ENCODE measurements at places on chromosomes 7 and 10.

GRCh38 chr7:135169141-135169963 lies 1.2 kb downstream of the CYREN start:
- DNase-seq, result peak; percentile 13

DNA sequence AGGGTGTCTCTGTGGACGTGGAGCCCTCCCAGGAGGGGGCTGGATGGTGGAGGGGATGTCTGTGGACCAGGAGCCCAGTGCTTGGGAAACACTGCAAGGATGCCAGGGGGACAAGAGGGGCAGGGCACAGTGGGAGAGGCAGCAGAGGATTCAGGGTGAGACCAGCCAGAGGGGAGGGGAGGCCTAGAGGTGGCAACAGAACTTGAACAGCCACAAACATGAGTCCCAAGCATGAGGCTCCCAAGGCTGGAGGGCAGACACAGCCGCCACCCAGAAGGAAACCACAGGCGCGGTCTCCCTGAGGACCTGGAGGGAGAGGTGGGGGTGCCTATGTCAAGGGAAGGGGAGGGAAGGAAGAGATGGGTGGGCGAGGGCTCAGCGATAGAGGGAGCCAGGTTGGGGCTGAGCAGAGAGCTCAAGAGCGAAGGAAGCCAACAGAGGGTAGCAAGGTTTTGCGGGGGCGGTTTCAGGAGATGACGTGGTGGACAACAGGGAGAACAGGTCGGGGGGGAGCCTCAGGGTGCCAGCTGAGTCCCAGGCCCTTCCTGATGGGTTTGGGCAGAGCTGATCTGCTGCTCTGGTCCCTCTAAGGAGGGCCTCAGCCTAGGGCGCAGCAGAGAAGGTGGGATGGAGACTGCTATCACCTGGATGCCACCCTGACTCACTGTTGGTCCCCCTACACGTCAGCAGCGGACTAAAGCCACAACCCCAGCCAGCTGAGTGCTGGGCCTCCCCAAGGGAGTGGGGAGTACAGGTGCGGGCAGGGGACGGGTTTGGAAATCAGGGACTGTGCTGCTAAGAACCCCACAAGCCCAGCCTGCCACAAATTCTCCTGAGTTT lies 6.7 kb upstream of the PILRA start:
- DNase-seq, result peak; percentile 45

- DNase-seq, result no peak
Observed at GRCh38 chr7:27214239-27214950, 14.5 kb upstream of the HOXA13 start.

- DNase-seq, result no peak
Observed at GRCh38 chr10:99370993-99371392, 41.8 kb downstream of the CNNM1 start.

GRCh38 chr10:75108684-75109458 lies 2.6 kb upstream of the SAMD8 start:
- DNase-seq, result no peak

- no peak for DNase-seq
Observed at GRCh38 chr7:116152276-116152675, 58.1 kb upstream of the TES start.

- DNase-seq, result no peak
Observed at GRCh38 chr7:143974459-143974858, 19.8 kb downstream of the OR2F1 start.

DNA sequence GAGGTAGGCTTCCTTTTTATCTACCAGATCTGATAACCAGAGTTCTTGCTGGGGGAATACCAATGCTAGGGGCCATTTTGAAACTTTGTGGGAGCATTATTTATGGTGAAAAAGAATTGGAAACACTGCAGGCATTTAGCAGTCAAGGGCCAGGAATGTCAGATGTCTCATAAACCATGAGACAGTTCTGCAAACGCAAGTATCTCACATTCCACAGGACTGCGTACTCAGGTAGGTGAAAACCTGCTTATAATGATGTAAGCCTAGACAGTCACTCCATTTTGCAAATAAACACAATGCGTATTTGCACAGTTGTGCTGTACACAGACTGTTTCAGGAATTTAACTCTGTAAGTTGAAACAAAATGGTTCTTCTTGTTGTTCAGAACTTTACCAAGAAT lies 33.9 kb downstream of the ECHDC3 start:
- DNase-seq, result no peak

DNA sequence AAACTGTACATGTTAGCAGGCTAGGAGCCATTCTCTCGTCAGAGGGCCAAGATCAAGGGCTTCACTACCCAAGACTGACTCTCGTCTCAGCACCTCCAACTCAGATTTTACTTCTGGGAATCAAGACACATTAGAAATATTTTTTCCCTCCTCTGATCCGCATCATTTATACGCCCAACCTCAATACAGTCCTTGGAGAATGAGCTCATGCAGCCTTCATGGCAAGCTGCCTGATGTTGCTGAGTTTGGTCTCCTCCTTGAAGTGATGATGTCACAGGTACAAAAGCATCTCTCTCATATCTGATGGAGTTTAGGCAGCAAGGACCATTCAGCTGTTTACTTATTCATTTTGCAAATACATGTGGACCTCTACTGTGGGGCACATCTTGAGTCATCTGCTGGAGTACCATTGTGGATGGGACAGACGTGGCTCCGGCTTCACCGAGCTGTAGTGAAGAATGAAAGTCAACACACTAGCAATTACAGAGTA lies 114.0 kb downstream of the BMPER start:
- DNase-seq, result no peak

DNA sequence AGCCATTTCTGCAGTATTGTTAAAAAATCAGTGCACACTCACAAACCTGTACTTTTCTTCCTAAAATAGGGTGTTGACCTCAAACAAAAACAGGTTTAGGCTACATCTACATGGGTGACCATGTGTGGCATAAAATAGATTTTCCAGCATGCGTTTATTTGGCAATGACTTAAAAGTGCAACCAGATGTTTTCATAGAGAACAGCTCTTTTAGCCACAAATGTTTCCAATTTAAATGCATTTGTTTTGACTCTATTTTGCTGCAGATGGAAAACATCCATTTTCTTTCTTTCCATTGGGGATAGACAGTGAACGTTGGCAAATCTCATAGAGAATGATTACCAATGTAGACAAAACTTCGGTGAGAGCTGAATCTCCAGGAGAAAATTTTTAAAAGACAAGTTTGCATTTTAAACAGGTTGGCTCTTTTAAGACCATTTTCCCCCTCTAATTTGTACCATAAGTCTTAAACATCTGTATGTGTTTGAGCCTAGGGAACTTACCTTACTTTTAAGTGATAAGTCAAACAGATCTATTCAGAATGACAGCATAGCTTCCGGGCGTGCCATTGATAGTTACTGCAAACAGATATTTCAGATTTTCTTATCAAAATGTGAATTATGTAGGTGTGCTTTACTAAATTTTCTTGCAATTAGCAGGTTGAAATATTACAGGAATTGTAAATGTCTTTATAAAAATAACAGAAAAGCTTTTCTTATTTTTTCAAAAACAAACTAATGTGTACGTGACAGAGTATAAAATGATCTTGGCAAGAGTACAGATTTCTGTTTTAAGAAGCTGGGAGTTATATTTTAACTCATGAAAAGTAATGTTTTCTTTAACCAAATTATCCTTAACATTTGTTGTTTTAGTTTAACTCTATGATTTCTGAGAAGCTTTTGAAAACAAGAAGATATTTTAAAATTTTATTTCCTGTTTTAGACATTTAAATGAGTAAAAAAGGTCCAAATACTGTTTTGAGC lies 144.9 kb downstream of the HGF start:
- DNase-seq, result no peak

- no peak for DNase-seq
Observed at GRCh38 chr10:48901319-48901718, 38.3 kb downstream of the LRRC18 start.

- no peak for DNase-seq
Observed at GRCh38 chr7:151143261-151144015, 24.1 kb downstream of the GBX1 start.

- no peak for DNase-seq
Observed at GRCh38 chr7:41837916-41838315, 135.0 kb upstream of the INHBA start.

DNA sequence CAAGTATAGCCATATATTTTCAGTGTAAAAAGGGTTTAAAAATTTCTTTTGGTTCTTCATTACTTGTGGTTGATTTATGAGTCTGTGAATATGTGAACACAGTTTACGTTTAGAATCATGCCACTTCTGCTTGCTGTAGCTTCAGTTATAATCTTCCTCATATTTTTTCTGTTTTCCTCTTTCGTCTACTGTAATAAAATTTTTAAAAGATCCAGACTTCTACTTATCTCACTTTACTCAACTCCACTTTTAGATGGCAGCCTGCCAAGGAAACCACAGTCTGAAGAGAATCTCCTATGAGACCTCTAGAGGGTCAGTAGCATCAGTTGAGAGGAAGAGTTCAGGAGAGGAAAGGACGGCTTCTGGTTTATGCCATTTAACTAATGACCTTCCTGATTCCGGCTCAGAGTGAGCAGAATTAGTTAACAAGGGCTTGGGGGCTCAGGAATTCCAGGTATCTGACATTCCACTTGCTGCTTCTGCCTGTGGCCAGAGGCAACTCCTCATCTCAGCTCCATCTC lies 21.4 kb downstream of the CREB5 start:
- DNase-seq, result no peak

- DNase-seq, result peak; percentile 97
Observed at GRCh38 chr7:151226875-151227782, at the start of gene ABCF2. ABCF2 (minus strand) TSS chr7:151227205; CDS start chr7:151226458, 747 bp downstream.

GRCh38 chr10:132354356-132355094 lies 22.5 kb downstream of the LRRC27 start:
- DNase-seq, result peak; percentile 5

DNA sequence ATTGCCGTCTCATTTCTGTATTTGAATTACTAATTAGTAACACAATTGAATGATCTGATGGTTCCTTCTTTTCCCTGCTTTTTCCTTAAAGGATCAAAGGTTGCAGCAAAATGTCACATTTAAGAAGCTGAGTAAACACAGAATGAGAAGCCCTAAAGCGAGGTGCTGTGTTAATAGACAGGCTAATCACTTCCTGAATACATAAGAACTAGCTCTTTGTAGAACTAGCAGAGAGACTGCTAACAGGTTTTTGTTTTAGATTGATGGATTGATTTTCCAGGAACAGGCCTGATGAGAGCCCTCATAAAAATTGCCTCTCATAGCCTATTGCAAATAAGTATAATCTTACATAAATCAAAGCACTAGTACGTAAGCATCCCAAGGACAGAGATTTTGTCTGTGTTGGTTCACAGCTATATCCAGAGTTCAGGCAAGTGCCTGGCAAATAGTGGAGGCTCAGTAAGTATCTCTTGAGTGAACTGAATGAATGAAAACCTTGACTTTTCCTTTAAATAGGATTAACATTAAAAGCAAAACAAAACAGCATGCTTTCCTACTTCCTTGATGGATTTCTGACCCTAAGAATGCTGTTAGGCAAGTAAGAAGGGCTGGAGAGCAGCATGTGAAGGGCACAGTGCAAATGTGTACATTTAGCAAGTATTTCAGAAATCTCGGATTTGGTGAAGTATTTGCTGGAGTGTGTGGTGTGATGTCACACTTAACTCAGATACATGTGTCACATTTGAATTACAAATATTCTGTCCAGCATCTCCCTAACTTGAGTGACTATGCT lies 3.3 kb downstream of the TMEM229A start:
- DNase-seq, result no peak

- no peak for DNase-seq
Observed at GRCh38 chr7:116524221-116524608, 621 bp upstream of the CAV1 start.

DNA sequence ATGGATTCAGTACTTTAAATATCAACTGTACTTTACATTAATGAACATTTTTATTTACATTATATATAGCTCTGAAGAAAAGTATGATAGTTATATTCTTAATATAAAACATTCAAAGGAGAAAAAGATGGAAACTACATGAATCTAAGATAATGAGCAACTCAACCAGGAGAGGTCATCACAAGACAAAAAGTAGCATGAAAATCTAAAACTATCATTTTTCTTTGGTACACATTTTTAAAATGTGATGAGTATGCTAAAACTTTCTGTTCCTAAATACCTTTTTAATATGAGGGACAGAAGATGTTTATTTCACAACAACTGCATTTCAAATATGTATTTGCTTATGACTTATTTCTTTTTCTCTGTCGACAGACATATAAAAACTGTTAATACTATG lies 2.4 kb downstream of the CNTNAP2 start:
- no peak for DNase-seq

DNA sequence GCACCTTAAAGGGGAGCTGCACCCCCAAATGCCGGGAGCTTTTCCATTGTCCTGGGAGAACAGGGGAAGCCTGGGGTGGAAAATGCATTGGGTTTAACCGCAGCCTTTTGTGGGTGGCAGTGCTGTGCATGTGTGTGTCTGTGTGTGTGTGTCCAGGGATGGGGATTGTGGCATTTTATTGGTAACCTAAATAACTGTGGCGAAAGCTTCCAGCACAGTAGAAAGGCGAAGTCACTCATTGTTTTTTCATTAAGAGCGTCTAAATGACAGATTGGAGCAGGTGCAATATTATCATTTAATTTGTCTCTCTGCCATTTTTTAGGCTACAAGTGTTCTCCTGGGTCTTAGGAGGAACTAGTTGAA lies 55.1 kb downstream of the INSIG1 start:
- no peak for DNase-seq

GRCh38 chr10:103072276-103072675 lies 120.8 kb downstream of the NT5C2 start:
- DNase-seq, result no peak

GRCh38 chr10:121168545-121169216 lies 317.5 kb downstream of the WDR11 start:
- no peak for DNase-seq

GRCh38 chr7:106721816-106722785 lies 61.1 kb upstream of the CCDC71L start:
- peak; percentile 22 for DNase-seq

DNA sequence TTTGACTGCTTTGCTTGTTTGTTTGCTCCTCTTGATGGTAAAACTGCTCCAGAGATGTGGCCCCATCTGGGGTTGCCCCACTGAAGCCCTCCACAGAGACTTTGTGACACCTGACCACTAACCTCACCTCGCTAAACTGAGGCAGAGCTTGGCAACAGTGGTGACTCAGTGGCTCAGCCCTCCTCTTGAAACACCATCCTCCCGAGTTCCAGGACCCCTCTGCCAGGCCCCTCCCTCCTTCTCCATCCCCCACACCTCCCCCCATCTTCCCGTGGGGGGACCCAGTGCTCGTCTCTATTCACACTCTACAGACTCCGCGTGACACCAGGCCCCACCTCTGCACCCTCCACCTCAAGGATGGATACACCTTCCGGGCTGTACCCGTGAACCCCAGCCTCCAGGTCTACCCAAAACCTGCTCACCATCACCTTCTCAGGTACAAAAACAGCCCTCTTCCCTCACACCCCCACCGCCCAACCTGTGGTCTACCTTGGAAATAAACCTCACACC lies 19.0 kb upstream of the RET start:
- DNase-seq, result no peak

GRCh38 chr10:23238015-23238414 lies 45.9 kb downstream of the PTF1A start:
- DNase-seq, result no peak

GRCh38 chr10:130404476-130405055 lies 268.4 kb downstream of the GLRX3 start:
- DNase-seq, result no peak
